A549 treated with Mapracorat at 1 μM for 4 hours (cell line): ENCODE measurements at places on chromosomes 11 and 22. TPM values are rescaled to one million over a fixed set of nuclear protein-coding genes. Genes with fewer than 3 reads are reported as not detected.

The GPHA2 gene
- total RNA-seq, result not detected in 5 replicates

The OR2D2 gene
- total RNA-seq, result not detected in 5 replicates

The ARRB1 gene
- total RNA-seq, result 7.9 to 12.6 TPM (median 11.5 TPM) in 5 replicates

The TRIM5 gene
- total RNA-seq, result 8.7 to 10.9 TPM (median 10.5 TPM) in 5 replicates

The POU2F3 gene
- total RNA-seq, result not detected in 5 replicates

The SYT12 gene
- 12.6 to 22.3 TPM (median 19.9 TPM) in 5 replicates for total RNA-seq

The TMEM132A gene
- total RNA-seq, result 91.4 to 146 TPM (median 134 TPM) in 5 replicates

The RAB36 gene
- total RNA-seq, result 7.0 to 8.4 TPM (median 7.8 TPM) in 5 replicates

The APOL3 gene
- not detected in 5 replicates for total RNA-seq

The TYMP gene
- total RNA-seq, result 10.2 to 20.7 TPM (median 19.5 TPM) in 5 replicates

The ANO1 gene
- 1.6 to 2.4 TPM (median 2.2 TPM) in 5 replicates for total RNA-seq

The RAB38 gene
- 0.77 to 1.0 TPM (median 0.91 TPM) in 5 replicates for total RNA-seq

The NFAM1 gene
- not detected in 5 replicates for total RNA-seq

The SCGB2A2 gene
- total RNA-seq, result not detected in 5 replicates

The CCDC73 gene
- total RNA-seq, result 0.05 TPM in 1 of 5 replicates, not detected in the others

The OR8B4 gene
- not detected in 5 replicates for total RNA-seq

The RBM14 gene
- total RNA-seq, result 63.5 to 82.0 TPM (median 66.9 TPM) in 5 replicates

The MS4A7 gene
- not detected in 5 replicates for total RNA-seq

The PLAAT2 gene
- total RNA-seq, result 0.34 to 1.5 TPM (median 0.46 TPM) in 5 replicates

The GUCY1A2 gene
- total RNA-seq, result 0.04 to 0.08 TPM (median 0.06 TPM) in 5 replicates

The RFPL3 gene
- not detected in 5 replicates for total RNA-seq

The HEPACAM gene
- not detected in 5 replicates for total RNA-seq

The SMTNL1 gene
- total RNA-seq, result not detected in 5 replicates

The ZP1 gene
- 0.22 to 0.36 TPM (median 0.24 TPM) in 3 of 5 replicates, not detected in the others for total RNA-seq

The MPZL2 gene
- 0.09 to 0.11 TPM in 2 of 5 replicates, not detected in the others for total RNA-seq

The GLYATL1 gene
- not detected in 5 replicates for total RNA-seq

The CD6 gene
- 0.08 to 0.18 TPM (median 0.15 TPM) in 4 of 5 replicates, not detected in the other for total RNA-seq

The SNX15 gene
- 19.9 to 24.2 TPM (median 23.1 TPM) in 5 replicates for total RNA-seq

The ADAMTS8 gene
- total RNA-seq, result 0.86 to 1.4 TPM (median 1.1 TPM) in 5 replicates

The ACRV1 gene
- total RNA-seq, result 0.17 TPM in 1 of 5 replicates, not detected in the others

The MS4A6E gene
- not detected in 5 replicates for total RNA-seq

The GLYAT gene
- total RNA-seq, result not detected in 5 replicates

The PANX2 gene
- total RNA-seq, result 5.1 to 7.0 TPM (median 6.5 TPM) in 5 replicates

The CD59 gene
- 822 to 1,017 TPM (median 944 TPM) in 5 replicates for total RNA-seq
